GM23248 (cell line): ENCODE measurements at places on chromosomes 7 and 10. TPM values are rescaled to one million over a fixed set of nuclear protein-coding genes. Genes with fewer than 3 reads are reported as not detected.

GRCh38 chr7:112665709-112666108, 124.5 kb downstream of the TMEM168 start:
- DNase-seq = peak; percentile 30

- DNase-seq = peak; percentile 18
Measured at GRCh38 chr7:114100810-114101209, 182.0 kb upstream of the PPP1R3A start.

GRCh38 chr7:155807789-155808548, 4.3 kb downstream of the SHH start:
- DNase-seq = no peak

GRCh38 chr10:75395066-75395931, 6.3 kb downstream of the ZNF503 start:
- DNase-seq = peak; percentile 70

GRCh38 chr7:73888959-73889358, 28.0 kb downstream of the TMEM270 start:
- peak; percentile 17 for DNase-seq

- DNase-seq = no peak
Measured at GRCh38 chr10:110134917-110135316, 72.5 kb upstream of the MXI1 start.

DNA sequence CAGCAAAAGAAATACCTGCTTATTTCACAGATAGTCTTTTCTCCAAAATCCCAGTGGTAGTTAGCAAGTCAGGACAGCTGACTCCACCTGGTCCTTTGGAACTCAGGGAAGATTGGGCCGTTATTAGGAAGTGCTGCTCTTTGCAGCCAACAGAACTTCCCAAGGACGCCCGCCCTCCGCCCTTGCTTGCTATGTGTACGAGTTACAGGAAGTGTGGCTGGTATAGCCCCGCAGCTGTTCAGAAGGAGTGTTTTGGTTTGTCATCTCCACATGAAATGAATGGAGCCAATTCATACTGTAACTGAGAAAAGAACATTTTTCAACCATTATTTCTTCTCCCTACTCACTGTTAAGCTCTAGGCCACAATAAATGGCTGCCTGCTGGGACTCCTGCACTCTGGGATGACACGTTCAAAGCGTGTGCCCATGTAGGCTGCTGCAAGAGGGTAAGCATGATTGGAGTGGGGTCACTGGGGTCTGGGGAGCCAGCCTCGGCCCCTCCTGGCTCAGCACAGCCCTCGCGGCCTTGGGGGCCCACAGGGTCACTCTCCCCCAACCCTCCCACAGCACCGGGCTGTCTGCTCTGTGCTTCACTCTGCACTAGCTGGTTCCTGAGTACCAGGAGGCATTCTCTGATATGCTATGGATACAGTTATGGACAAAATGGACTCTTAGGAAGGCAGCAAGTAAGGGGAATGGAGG, 244.0 kb downstream of the EBF3 start:
- DNase-seq = no peak

The ARF5 gene
- total RNA-seq = 263 and 269 TPM in 2 replicates

The VSTM4 gene
- 8.7 and 9.5 TPM in 2 replicates for total RNA-seq

The DGKB gene
- 0.65 and 9.9 TPM in 2 replicates for total RNA-seq

The FKBP9 gene
- 555 and 556 TPM in 2 replicates for total RNA-seq

The ST8SIA6 gene
- not detected in 2 replicates for total RNA-seq

The MCM10 gene
- 3.4 and 5.2 TPM in 2 replicates for total RNA-seq
